Astrocyte of the cerebellum (primary cell): ENCODE measurements at places on chromosomes 5 and 9.
A peak's percentile ranks its signal among the peaks of the same experiment; 100 is the strongest.

DNA sequence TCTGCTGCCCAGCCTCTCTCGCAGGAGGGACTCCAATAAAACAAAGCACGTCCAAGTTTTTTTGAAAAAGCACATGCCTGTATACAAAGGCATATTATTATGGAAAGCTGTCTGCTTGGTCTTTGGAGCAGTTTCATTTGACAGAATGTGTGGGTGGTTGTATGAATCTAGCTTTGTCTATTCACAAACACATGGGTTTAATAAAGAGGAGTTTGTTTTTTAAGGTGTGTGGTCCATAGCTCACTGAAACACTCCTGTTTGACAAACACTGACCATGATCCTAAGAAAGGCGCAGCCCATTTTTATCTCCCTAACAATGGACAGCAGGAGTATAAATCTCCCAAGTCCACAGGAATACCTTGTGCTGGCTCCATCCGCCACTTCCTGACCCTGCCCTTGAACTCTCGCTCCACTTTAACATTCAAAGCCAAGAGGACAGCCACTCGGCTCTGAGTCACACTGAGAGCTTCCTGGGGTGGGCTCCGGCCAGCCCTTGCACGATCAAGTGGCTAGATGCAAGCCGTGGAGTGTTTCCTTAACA lies 371.9 kb downstream of the EBF1 start:
- DNase-seq = no peak

DNA sequence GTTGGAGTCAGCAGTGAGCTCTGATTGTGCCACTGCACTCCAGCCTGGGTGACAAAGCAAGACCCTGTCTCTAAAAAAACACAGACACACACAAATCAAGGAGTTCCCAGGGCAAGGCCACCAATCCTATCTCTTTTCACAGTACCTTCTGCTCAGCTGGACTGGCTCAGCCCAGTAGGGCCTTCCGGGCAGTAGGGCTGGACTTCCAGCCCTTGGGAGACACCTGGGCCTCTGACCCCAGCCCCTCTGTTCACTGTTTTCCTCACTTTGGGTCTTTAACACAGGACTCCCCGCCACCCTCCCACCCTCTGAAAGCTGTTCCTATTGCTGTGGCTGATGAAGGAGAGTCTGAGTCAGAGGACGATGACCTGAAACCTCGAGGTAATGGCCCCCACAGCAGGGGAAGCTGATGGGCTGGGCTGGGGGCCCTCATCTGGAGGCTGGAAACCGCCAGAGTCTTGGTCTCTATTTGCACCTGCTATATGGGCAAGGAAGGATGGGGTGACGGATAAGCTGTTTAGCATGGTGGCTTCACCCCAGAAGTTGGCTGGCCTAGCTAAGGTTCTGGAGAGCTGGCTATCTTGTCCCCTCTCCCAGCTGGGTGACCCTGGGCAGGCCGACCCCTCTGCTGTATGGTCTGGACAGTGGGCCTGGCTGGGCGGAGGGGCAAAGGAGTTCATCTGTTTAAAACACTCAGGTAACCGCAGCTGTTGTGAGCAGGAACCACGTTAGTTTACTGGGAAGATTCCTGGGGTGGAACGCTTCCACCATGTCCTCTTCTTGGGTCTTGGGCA lies 25.6 kb downstream of the USP20 start:
- DNase-seq = no peak

GRCh38 chr9:112299514-112299913 lies 33.9 kb downstream of the PTBP3 start:
- no peak for DNase-seq

GRCh38 chr9:89474939-89475338 lies 23.0 kb downstream of the SEMA4D start:
- no peak for DNase-seq

- DNase-seq = peak; percentile 87
Observed at GRCh38 chr5:143386725-143387124, 16.8 kb downstream of the NR3C1 start.

GRCh38 chr9:69427286-69427685 lies 102.3 kb downstream of the ENTREP1 start:
- no peak for DNase-seq

- no peak for DNase-seq
Observed at GRCh38 chr5:94807985-94808384, 189.5 kb downstream of the SLF1 start.

DNA sequence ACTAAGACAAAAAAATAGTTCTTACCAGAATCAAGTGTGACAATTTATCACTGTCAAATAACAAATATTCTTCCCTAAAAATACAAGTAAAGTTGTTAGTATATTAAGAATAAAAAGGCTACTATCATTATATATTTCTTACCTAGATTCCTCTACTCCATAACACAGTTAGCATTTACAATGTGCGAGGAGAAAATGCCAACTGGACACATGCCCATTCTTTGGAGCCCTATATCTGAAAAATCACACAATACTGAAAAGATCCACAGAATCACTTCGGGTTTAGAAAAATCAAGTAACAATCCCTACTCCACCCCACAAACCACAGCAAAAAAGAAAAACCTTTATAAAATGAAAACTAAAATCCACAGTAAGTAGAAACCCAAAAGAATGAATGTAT lies 70.9 kb downstream of the PKD2L2 start:
- no peak for DNase-seq

GRCh38 chr9:14214065-14214684 lies 99.8 kb downstream of the NFIB start:
- DNase-seq = no peak

GRCh38 chr5:58201922-58202648 lies 257.8 kb downstream of the PLK2 start:
- DNase-seq = peak; percentile 8

GRCh38 chr9:3058409-3058808 lies 214.5 kb upstream of the PUM3 start:
- no peak for DNase-seq

DNA sequence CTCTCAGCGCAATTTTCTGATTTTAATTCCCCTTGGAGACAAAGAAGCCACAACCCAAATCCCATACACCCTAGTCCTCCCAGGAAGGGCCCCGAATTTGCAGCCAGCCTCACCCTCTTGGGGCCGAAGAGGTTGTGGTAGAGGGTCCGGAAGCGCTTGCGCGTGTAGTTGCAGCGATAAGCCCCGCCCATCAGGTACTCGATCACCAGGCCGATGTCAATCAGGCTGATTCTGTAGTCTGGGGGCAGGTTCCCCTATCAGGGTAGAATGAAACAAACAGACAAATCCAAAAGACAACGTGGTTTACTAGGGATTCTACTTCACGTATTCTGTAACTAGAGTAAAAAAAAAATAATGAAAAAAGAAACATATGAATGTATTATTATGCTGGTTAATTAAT lies 210.6 kb upstream of the KLF9 start:
- no peak for DNase-seq

DNA sequence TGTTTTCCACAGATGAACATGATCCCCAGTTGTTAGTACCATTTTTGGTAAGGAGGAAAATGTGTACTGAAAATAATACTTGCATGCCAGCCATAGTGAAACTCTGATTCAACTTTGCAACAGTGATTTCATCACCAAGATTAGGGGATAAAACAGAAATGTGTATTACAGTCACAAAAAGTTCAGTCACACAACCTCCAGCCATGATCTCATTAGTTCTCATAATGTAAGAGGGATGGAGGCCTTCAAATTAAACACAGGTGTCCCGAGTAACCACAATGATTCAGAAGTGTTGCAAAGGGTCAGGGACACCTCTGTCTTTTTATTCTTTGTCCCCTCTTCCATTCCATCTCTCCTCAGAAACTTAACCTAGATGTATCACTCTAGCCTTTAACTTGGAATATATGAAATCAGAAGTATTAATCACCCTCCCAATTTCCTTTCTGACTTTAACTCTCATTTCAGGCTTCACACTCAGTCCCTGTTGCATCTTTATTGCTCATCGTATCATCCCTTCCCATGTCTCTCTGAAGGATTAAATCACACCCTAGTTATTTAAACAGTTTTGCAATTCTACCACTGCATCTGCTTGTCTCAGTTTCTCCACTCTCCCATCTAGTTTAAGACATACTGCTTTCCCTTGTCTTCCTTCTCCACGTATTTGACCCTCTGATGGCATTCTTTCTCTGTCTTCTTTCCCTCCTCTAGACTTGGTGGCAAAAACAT lies 291.2 kb downstream of the ADAMTS6 start:
- peak; percentile 65 for DNase-seq

- no peak for DNase-seq
Observed at GRCh38 chr9:90343366-90343765, 299.3 kb downstream of the DIRAS2 start.

GRCh38 chr9:98215271-98215670 lies 22.8 kb upstream of the CORO2A start:
- no peak for DNase-seq

DNA sequence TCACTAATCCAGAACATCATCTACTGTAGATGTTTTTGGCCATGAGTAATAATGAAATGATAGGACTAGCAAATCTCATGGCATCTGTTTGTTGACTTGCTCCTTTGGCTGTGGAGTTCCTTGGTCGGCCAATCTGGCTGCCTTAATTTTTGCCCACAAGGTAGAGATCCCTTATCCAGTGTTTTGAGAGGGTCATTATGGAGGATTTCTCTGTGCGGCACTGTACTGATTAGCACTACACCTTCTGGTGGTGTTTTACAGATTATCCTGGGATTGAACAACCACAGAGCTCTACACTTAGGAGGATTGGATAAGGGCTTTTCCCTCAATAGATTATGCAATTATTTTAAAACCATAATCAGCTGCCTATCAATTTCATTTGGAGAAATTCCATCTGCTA lies 3.2 kb upstream of the ENHO start:
- DNase-seq = no peak

GRCh38 chr9:134536101-134536900 lies 105.3 kb upstream of the COL5A1 start:
- DNase-seq = peak; percentile 81

GRCh38 chr5:74665273-74665672 lies 19.8 kb upstream of the HEXB start:
- DNase-seq = no peak

- DNase-seq = no peak
Observed at GRCh38 chr9:130745829-130746228, 52.2 kb downstream of the EXOSC2 start.

- peak; percentile 6 for DNase-seq
Observed at GRCh38 chr9:3181049-3181953, 337.4 kb upstream of the PUM3 start.

GRCh38 chr5:95620870-95621838 lies 1.3 kb downstream of the GPR150 start:
- DNase-seq = no peak

GRCh38 chr5:159833846-159834245 lies 82.4 kb upstream of the ADRA1B start:
- DNase-seq = no peak

- DNase-seq = peak; percentile 19
Observed at GRCh38 chr9:105957830-105958229, 263.5 kb downstream of the TMEM38B start.

DNA sequence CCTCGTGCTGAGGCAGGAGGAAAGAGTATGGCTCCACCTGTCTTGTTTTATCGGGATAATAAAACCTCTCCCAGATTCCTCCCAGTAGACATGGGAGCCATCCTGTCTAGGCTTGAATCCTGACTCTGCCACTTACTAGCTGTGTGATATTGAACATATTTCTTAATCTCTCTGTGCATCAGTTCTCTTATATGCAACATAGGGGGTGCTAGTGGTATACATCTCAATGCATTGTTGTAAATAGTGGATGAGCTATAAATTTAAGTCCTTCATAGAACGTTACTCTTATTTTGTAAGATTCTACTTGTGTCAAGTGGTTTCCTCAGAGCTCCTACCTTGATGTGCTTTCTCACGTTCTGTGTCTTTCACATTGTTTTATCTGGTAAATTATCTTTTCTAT lies 417.7 kb upstream of the POU5F2 start:
- DNase-seq = no peak

GRCh38 chr5:90301248-90301647 lies 108.3 kb downstream of the CETN3 start:
- no peak for DNase-seq

DNA sequence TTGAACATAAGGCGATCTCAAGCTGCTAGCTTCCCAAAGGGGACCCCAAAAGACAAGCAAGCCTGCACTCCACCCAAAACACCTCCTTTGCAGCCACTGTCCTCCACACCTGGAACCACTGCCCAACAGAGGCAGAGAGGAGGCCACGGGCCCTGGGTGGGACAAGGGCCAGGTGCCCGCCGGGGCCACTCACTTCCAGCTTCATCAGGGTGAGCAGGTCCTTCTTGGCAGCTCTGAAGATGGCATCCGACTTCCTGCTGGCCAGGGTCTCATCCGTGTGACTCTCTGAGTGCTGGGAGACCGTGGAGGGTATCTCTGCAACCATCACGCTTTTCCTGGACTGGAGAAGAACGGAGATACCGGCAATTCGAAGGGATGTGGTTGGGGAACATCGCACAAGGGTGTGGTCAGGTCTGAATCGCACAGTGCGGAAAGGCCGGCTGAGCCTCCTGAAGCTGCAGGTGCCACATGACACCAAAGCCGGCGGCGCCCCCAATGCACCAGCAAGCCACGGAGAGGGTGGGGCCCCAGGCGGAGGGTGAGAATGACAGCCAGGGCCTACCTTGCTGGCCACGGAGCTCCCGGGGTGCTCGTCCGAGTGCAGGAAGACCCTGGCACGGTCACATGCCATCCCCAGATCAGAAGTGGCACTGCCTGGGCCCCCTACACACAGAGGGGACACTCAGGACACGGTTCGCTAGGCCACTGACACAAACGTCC lies 44.6 kb downstream of the PNPLA7 start:
- no peak for DNase-seq

DNA sequence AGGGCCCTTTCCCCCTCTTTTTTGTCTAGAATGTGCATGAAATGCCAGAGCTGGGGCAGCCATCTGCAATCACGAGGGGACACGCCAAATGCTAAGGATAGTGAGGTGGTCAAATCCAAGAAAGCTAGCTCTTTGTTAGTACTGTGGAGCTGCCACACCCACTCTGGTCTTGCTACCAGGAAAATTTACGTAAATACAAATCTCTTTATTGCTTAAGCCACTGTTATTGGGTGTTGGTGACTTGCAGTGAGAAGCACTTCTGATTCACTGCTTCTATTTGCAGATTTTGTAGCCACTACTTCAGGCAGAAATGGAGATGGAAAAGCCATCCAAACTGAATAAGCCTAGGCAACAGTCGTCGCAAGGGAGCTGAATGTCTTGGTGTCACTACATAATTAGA lies 25.6 kb upstream of the SUSD1 start:
- no peak for DNase-seq

GRCh38 chr5:24773261-24773660 lies 128.5 kb upstream of the CDH10 start:
- DNase-seq = no peak

- DNase-seq = no peak
Observed at GRCh38 chr9:35731415-35732184, 395 bp downstream of the TLN1 start.

DNA sequence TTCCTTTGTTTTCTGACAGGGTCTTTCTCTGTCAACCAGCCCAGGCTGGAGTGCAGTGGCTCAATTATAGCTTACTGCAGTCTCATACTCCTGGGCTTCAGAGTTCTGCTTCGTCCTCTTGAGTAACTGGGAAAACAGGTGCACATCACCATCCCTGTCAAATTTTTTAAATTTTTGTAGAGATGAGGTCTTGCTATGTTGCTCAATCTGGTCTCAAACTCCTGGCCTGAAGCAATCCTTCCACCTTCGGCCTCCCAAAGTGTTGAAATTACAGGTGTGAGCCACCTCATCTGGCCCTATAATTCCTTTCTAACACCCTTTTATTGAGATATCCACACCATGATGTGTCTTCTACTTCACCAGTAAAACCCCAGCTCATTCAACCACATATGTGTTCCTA lies 341.6 kb upstream of the PCSK5 start:
- no peak for DNase-seq

GRCh38 chr9:96159596-96159995 lies 142.4 kb downstream of the HSD17B3 start:
- DNase-seq = no peak

- DNase-seq = no peak
Observed at GRCh38 chr9:92483627-92484545, 1.6 kb upstream of the ASPN start.

GRCh38 chr5:55997742-55998351 lies 3.1 kb upstream of the IL6ST start:
- DNase-seq = no peak
